ENCODE measurements at places on chromosomes 7 and 10.
A peak's percentile ranks its signal among the peaks of the same experiment; 100 is the strongest.

DNA sequence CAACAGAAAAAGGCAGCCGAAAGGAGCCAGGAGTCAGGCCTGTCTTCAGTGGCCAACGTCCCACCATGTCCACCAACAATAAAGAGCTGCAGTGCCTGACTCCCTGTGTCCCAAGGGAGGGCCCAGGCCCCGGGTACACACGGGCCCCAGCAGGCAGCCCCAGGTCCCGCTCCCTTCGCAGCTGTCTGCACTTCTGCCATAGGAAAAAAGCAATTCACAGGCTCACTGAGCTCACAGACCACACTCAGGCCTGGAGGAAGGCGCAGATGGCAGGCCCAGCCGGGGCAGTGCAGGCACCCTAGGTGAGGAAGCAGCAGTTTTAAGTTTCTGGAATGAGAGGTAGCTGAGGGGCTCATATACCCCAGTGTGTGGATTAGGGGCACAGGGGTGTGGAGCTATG is 100.5 kb downstream of the PRKAG2 start:
- DNase-seq, result no peak

- no peak for DNase-seq
Measured at GRCh38 chr10:99537989-99538917, 5.5 kb downstream of the NKX2-3 start.

GRCh38 chr7:126440542-126440941 is 812.2 kb downstream of the GRM8 start:
- no peak for DNase-seq

- DNase-seq, result no peak
Measured at GRCh38 chr10:132208462-132209050, 21.8 kb downstream of the DPYSL4 start.

- DNase-seq, result no peak
Measured at GRCh38 chr10:80598084-80598798, 60.5 kb downstream of the SH2D4B start.

- DNase-seq, result no peak
Measured at GRCh38 chr10:1724921-1725488, 12.3 kb downstream of the ADARB2 start.

DNA sequence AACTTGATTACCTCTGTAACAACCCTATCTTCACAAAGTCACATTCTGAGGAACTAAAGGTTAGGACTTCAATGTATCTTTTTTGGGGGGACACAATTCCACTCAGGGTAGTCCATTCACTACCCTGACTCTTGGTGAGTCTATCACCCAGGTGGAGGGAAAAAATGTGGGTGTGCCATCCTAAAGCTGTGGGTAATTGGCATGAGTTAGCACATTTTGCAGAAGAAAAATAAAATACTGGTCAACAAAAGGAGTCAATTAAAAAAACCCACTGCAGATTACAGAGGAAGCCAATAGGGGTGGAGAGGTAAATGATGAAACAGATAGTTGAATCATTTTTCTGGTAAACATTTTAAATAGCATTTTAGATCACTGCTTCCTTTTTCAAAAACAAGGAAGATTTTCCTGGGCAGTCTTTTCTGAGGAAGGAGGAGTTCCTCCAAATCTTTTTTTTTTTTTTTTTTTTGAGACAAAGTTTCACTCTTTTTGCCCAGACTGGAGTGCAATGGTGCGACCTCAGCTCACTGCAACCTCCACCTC is 5.1 kb upstream of the BLVRA start:
- no peak for DNase-seq

DNA sequence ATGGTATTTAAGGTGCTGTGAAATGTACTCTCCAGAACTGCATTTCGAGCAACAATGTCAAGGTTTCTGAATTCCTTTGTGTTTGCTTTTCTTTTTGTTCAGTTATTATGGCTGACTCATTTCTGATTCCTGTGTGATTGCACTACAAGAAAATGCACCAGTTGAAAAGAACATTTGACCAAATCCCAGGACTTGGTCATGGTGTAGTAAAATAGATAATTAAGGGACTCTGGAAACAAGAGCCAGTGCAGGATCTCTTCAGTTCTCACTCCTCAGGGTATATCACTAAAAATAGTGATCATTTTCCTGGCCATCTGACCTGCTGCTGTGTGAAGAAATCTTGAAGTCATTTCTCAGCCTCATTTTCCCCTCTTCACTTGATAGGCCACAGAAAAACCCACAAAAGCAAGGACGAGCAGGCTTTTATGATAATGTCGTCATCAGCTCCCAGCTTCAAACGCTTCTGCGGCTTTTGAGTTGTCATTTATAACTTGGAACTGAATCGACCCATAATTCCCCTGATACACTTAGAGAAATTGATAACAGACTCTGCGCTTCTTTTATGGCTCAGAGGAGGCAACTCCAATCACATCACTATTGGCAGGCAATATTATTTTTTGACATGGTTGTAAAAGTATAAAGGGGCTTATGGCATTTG is 274.7 kb downstream of the HDAC9 start:
- DNase-seq, result no peak

GRCh38 chr10:7409732-7410168 is 1.1 kb downstream of the SFMBT2 start:
- no peak for DNase-seq

DNA sequence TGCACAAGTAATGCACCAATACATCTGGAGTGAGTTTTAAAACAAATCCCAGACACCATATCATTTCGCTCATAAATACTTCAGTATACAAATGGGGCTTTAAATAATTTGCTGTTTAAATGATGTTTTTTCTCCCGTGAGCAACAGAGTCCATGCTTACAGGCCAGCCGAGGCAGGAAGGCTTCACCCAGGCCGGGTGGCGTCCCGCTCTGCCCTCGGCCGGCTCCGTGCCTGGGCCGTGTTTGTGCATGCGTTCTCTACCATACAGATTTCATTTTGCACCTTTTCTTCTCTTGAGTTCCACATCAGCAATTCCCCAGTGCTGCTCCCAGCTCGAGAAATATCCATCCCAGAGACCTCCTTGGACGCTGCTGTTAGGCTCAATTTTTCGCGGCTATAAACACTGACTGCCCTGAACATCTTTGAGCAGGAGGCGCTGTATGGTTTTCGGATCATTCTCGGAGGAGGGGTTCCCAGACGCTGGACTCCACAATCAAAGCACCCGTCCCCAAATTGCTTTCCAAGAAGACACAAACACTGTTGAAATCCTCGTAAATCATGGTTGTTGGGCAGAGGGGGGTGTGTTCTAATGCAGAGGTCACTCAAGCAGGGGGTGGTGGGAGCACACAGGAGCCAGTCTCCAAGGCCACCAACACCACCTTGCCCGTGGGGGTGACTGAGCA is 91.6 kb downstream of the MICALL2 start:
- no peak for DNase-seq

DNA sequence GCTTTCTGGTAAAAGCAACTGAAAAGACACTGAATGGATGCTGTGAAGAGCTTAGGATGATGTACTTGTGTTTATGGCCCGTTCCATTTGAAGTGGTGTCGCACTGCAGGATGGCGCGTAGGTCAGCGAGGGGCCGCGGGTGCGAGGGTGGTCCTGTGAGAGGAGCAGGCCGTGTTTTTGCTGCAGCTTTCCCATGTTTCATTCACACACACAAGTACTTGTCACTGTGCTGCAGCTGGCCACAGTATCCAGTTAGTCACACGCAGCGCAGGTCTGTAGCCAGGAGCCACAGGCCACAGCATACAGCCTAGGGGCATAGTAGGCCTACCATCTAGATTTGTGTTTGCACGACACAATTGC is 23.2 kb downstream of the WIPI2 start:
- DNase-seq, result no peak

- DNase-seq, result no peak
Measured at GRCh38 chr7:128453836-128454804, 1.6 kb upstream of the HILPDA start.

DNA sequence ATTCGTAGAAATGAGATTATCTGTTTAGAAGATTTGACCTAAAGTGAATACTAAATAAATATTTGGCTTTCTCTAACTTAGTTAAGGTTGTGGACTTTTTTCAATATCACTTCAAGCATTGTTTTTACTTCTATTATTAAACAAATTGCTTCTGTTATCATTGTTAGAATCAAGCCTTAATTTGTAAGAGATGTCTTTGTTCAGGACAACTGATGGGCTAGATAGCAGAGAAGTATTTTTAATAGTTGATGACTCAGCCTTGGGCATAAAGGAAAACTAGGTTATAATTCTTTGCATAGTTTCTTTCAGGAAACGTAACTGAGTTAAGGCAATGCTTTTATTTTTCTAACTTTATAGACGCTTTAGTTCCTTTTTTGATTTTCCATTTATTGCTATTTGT is 128.8 kb upstream of the SMIM30 start:
- no peak for DNase-seq

DNA sequence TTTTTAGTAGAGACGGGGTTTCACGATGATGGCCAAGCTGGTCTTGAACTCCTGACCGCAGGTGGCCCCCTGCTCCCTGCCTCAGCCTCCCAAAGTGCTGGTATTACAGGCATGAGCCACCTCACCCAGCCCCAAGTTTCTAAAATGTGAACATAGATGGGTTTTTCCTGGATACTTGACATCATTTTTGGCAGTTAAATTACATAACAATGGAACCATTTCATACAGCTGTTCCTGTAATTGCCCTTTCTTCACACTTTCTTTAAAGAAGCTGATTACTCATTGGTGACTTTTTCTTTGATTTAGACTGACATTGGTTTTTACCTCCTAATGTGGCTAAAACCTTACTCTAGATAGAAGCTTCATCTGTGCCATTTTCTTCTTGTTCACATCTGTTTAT is 5.9 kb downstream of the ZKSCAN1 start:
- no peak for DNase-seq

DNA sequence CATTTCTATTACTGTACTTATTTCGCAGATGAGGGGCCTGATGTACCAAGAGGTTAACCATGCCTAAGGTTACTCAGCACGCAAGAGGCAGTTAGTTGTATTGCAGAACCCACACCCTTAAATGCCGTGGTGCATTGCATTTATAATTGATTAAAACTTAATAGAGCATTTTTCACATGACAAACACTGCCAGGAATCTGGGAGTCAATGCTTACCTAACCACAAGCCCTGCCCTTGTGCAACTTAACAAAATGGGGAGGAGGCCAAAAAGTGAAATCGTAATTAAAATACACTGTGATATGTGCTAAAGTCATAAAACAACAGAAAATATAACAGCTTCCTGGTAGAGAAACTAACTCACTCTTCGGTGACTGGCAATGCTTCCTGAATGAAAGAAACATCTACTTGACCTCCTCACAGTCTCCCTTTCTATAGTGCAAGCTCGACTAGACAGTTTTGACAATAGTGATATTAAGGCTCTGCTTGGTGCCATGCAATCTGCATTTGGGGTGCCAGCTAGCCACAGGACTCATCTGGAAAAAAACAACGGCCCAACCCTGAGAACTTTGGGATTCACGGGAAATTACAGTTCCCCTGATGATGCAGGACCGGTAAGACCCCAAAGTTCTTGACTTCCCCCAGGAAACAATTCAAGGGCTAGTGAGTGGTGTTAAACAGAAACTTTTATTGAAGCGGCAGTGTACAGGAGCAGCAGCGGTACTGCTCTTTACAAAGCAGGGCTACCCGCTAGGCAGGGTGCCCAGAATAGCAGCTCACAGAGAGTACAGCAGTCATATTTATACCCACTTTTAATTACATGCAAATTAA is 612.4 kb downstream of the TNS3 start:
- DNase-seq, result no peak

- DNase-seq, result no peak
Measured at GRCh38 chr10:76403912-76404311, 972.5 kb downstream of the LRMDA start.

DNA sequence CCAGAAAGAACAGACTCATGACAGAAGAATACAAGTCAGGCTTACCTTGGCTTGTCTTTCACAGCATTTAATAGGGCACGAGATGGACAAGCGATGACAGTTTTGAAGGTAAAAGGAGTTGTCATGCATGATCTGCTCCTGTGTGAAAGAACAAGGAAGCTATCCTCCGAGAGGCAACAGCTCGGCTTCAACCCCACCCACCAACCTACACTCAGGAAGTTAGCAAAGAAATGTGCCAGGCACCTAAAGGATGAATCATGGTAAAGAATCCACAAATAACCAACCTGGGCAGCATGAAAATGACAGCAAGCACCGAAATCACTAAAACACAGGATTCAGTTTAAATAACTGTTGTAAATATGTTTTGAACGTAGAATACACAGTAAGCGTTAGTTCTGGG is 700.2 kb downstream of the TYW1 start:
- no peak for DNase-seq

GRCh38 chr7:37201876-37202198 is 246.8 kb downstream of the ELMO1 start:
- no peak for DNase-seq

- no peak for DNase-seq
Measured at GRCh38 chr7:84123965-84124547, 70.5 kb downstream of the SEMA3A start.

GRCh38 chr7:43655584-43655983 is 72.7 kb downstream of the STK17A start:
- DNase-seq, result no peak

- DNase-seq, result peak; percentile 75
Measured at GRCh38 chr10:102055647-102056419, at the start of gene ARMH3. TSS of gene ARMH3 (minus strand) at chr10:102056173. CDS start at chr10:102040114, 16,059 bp downstream.

- no peak for DNase-seq
Measured at GRCh38 chr10:99674762-99675161, 15.5 kb downstream of the ENTPD7 start.

DNA sequence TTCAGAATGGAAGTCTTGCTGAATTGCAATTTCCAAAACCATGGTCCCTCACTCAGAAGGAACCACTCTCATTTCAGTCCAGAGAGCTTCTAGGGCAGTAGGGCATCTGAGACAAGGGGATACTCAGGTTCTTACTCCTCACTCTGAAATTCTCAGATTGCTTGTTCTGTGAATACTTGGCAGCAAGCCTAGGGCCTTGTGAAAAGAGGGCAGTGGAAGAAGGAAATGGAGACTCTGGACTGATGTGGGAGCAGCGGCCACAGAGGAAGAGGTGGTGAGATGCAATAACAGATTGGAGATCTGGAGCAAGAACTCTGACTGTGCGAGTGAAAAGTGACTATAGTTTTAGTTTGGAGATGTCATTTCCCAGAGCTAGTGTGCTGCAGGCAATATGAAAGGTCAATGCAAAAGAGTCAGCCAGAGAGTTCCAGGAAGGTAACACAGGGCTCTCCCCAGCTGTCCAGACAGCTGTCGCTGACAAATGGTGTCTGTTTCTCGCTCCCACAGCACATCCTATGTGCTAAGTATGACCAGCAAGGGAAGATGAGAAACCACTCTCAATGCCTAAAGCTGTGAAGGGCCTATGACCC is 291.6 kb upstream of the KIAA1217 start:
- no peak for DNase-seq

GRCh38 chr7:137669706-137670105 is 177.1 kb downstream of the DGKI start:
- no peak for DNase-seq

GRCh38 chr7:105352018-105352612 is 36.6 kb downstream of the SRPK2 start:
- DNase-seq, result no peak

GRCh38 chr10:112490545-112490944 is 43.5 kb downstream of the VTI1A start:
- no peak for DNase-seq
